ENCODE measurements at places on chromosomes 13 and 19.

- no peak for DNase-seq
Measured at GRCh38 chr19:4730740-4731171, 7.1 kb upstream of the DPP9 start.

GRCh38 chr19:23800868-23801267, 42.2 kb upstream of the ZNF681 start:
- no peak for DNase-seq

DNA sequence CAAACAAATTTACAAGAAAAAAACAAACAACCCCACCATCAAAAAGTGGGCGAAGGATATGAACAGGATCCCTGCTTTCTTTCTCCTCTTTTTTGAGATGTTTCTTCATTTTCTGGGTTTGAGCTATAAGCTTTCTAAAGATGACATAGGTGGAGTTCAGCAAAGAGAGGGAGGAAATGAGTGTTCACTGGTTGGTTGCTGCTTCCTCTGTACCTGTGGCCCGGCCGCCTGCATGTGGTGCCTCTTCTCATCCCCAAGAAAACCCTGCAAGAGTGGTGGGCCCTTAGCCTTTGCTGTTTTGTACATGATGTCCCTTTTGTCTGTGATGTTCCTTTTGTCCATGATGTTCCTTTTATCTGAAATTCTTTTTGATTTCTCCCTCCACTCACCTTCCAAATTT, 178.4 kb upstream of the SERP2 start:
- no peak for DNase-seq

DNA sequence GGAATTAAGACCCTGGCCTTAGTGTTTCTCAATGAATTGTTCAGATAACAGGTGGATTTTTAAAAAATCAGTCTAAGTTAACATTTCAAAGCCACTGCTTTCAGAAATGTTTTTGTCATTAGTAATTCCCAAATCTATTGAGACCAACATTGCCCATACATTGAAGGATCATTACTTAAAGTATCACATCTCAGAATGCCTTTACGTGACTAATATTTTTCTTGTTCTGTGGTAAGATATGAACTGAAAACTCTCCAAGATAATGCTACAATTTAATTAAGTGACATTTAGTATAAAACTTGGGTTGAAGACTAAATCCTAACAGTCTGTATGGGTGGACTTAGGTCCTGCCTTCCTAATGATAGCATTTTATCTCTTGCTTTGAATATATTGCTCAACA, 59.4 kb upstream of the POSTN start:
- DNase-seq: no peak

DNA sequence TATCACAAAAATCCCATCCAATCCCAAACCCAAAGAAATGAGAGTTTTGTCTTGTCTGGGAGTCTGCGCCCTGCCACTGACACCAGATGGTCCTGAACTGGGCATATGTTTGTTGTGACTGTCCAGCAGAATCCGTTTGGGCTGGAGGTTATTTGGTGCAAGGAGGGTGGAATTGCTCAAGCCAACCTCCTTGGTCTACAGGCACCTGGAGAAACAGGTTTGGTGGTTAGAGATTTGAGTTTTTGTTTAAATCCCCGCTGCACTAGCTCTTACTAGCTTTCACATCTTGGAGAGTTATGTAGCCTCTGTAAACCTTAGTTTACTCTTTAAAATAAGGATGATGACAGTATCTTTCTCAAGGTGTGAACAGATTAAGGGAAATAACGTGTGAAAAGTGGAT, 101.7 kb downstream of the SLC7A1 start:
- DNase-seq: no peak
